Kidney (tissue), 22 donors: ENCODE measurements at places on chromosomes 13 and 19. TPM values are rescaled to one million over a fixed set of nuclear protein-coding genes. Genes with fewer than 3 reads are reported as not detected.

The CERS1 gene
- 0.50 TPM for total RNA-seq

The SF3A2 gene
- total RNA-seq: 64.1 TPM

The SHISA2 gene
- 3.7 TPM for total RNA-seq

The SCEL gene
- total RNA-seq: 3.3 TPM

The NANOS3 gene
- 0.35 TPM for total RNA-seq

The RXFP2 gene
- total RNA-seq: 0.09 TPM

The TNFRSF19 gene
- 14.7 TPM for total RNA-seq

The UBE2L5 gene
- not detected for total RNA-seq

The TMEM221 gene
- 0.13 TPM for total RNA-seq

The IL17D gene
- 0.44 TPM for total RNA-seq

The ANKRD24 gene
- 0.72 TPM for total RNA-seq

The ERICH4 gene
- not detected for total RNA-seq

The AP2A1 gene
- total RNA-seq: 70.0 TPM

The INSL3 gene
- not detected for total RNA-seq

The ETFB gene
- 76.8 TPM for total RNA-seq

The CEACAM21 gene
- 5.6 TPM for total RNA-seq

The ACP7 gene
- not detected for total RNA-seq

The SIAH3 gene
- total RNA-seq: 0.03 TPM

The OXGR1 gene
- 0.72 TPM for total RNA-seq

The ZNF578 gene
- 3.7 TPM for total RNA-seq

The MATK gene
- 2.7 TPM for total RNA-seq

The TPM4 gene
- 273 TPM for total RNA-seq

The CPAMD8 gene
- 64.1 TPM for total RNA-seq

The MED29 gene
- 50.4 TPM for total RNA-seq

The C1QTNF9 gene
- 0.25 TPM for total RNA-seq

The CEACAM4 gene
- 4.7 TPM for total RNA-seq

The DIRAS1 gene
- 2.3 TPM for total RNA-seq

The ANKLE1 gene
- 0.54 TPM for total RNA-seq

The AMER2 gene
- total RNA-seq: 0.06 TPM

The ZNF888 gene
- total RNA-seq: 22.6 TPM

The FOSB gene
- total RNA-seq: 0.98 TPM

The ZNF235 gene
- total RNA-seq: 9.4 TPM

The TBC1D17 gene
- total RNA-seq: 43.6 TPM
